NCI-H1417 (cell line): ENCODE measurements at places on chromosomes 3 and 15.

DNA sequence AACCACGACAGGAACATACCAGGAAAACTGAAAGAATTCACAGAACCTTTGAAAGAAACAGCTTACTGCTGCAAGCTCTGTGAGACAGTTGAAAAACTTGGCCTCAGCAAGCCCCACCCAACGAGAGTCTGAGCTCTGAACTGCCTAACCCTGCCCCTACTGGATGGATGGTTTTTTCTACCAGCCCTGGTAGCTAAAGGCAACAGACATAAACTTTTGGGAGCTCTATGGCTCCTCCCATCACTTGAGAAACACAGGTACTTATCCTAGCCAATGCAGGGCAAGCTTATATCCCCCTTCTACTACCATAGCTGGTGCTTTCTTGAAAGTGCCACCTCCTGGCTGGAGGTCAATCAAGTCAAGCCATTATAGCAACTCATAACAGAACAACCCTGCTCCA is 471.8 kb downstream of the GRM7 start:
- no peak for DNase-seq

GRCh38 chr3:108406661-108407206 is 103.7 kb downstream of the MYH15 start:
- DNase-seq: peak; percentile 64

- DNase-seq: no peak
Measured at GRCh38 chr3:16178628-16178988, 4.1 kb downstream of the GALNT15 start.

- peak; percentile 80 for DNase-seq
Measured at GRCh38 chr3:173396191-173397041, 1.1 kb upstream of the NLGN1 start.

DNA sequence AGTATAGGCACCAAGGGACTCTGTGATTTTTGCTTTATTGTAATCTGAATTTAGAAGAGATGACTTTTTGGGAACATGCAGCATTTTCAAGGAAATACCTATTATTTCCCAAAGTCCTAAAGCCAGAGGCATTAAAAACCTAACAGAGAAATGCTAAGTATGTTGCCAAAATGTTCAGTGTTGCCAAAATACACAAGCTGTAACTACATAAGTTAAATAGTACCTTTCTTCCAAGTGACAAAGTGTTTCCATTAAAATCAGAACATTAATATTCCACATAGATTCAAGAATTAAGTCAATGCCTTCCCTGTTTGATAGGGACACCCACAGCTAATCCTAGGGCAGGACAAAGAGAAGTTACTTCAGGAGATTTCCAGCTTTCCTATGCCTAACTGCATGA is 42.0 kb downstream of the MKRN2 start:
- no peak for DNase-seq

- no peak for DNase-seq
Measured at GRCh38 chr15:61668444-61668843, 391.8 kb downstream of the VPS13C start.

- no peak for DNase-seq
Measured at GRCh38 chr15:29302871-29303270, 33.2 kb upstream of the NSMCE3 start.

DNA sequence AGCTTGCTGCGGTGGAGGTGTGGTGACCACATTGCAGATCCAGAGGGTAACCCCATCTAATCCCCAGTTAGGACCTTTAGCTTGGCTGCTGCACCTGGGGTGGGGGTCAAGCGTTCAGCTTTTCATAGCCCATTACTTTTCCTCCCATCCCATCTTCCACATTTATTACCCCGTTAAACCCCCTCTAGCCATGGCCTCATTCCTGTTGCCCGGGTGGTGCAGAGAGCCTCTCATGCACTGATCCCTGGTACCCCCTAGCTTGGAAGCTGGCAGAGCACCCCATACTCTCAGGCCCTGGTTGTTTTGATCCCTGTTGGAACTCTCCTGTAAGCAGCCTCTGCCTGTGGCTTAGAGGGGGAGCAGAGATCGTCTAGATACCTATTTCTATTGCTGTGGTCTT is 20.8 kb downstream of the CDAN1 start:
- no peak for DNase-seq

- DNase-seq: no peak
Measured at GRCh38 chr3:193711523-193711963, 118.5 kb downstream of the OPA1 start.

GRCh38 chr3:154614601-154615000 is 184.6 kb upstream of the GPR149 start:
- DNase-seq: no peak

GRCh38 chr3:48222616-48223513 is at the start of gene CAMP:
Gene CAMP, plus strand, starts transcription at chr3:48223495. Its CDS starts 17 bp downstream, at chr3:48223512.
- DNase-seq: peak; percentile 19

- DNase-seq: no peak
Measured at GRCh38 chr15:76321171-76321570, 9.9 kb upstream of the ETFA start.

GRCh38 chr3:36714343-36715086 is 49.8 kb downstream of the DCLK3 start:
- no peak for DNase-seq

GRCh38 chr3:14398797-14399106 is 3.7 kb upstream of the SLC6A6 start:
- no peak for DNase-seq

- no peak for DNase-seq
Measured at GRCh38 chr3:14183015-14183577, 4.5 kb downstream of the LSM3 start.

DNA sequence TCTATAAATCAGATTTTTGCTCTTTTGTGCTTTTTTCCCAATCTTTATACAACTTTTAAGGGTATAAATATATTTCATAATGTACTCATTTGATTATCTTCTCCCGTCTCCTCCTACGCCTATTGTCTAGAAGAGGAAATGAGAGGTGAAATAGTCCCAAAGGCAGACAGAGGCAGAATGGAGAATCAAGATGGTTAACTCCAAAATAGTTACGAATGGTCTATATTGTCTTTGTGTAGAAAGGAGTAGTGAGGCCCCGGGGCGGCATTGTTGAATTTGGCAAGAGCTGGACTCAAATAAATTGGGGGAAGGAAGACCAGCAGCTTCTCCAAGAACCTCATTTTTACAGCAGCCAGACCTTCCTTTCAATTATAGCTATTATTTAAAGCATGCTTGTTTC is 23.9 kb downstream of the ITPR1 start:
- no peak for DNase-seq

DNA sequence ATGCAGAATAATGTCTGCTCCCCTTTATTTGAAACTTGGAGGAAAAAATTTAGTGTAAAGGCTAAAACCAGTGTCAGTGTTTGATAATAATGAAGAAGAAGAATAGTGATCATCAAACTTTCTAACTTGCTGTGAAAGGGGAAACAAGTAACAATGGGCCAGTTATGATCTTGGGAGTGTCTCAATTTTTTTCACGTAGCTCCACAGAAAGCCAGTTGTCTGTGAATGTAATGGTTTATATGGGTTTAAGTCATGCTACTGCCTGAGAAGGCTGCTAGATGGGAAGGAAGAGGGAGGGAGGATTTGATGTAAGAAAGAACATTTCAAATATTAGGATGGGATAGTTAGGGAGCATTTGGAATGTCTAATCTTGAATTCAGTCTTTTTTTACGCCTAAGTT is 21.1 kb upstream of the SSR3 start:
- no peak for DNase-seq

DNA sequence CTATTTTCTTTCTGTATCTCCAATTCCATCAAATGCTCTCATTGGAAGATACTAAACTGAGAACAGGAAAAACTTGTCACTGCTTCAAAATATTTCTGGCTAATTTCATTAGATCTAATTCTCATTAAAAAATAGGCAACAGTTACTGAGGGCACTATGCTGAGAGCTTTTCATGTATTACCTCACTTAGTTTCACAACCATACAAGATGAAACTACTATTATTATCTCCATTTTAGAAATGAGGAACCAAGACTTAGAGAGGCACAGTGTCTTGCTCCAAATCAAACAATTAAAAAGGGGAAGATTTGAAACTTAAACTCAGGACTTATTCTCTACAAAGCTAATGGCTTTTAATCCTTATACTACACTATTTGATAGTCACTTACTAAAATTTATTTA is 7.2 kb upstream of the OTOL1 start:
- DNase-seq: no peak

DNA sequence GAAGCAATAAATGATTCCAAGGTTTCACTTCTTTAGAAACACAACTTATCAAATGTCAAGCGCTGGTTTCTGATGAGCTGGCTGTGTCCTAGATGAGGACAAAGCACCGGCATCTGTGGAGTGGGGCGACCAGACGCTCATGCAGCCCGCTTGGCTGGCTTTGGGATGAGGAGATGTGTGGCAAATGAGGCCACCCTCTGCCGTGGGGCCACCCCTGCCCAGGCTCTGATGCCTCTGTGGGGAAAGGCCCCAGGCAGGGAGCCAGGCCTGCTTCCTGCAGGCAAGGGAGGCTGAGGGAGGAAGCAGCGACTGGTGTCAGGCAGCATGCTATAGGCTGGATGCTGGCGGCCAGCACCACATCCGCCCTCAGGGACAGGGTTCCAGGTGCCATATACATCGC is 102.9 kb downstream of the HERC2 start:
- no peak for DNase-seq

GRCh38 chr3:171315101-171315500 is 145.1 kb downstream of the TNIK start:
- no peak for DNase-seq

DNA sequence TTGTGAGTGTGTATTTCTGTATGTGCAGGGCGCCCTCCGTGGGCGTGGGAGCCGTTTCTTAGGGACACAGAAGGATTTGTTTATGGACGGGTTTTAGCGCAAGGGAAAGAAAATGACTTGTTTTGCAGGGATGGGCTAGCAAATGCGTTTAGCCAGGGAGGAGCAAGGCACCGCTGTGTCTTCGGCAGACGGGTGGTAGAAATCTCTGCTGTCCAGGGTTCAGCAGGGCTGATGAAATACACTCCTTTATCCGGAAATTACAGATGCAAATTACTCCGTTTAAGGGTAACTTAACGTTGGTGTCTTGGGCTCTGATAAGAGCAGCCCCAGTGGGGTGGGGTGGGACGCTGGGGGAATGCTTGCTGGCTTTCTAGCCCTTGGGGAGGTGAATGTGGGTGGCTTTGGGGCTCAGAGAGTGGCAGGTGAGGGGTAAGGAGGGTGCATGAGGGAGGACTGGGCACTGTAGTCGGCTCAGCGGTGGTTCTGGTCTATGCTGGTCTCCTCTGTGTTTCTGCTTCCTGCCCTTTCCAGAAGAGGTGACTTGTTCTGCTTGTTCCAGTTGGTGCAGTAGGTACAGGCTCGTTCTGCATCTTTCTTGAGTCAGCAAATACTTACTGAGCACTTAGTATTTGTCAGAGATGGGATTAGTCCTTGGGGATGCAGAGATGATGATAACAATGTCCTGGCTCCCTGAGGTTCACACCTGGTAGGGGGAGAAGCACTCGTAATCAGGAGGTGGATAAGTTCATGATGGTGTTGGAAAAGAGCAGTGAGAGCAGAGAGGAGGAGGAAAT is 954 bp downstream of the SV2B start:
- DNase-seq: peak; percentile 43

- DNase-seq: no peak
Measured at GRCh38 chr3:172283841-172284357, 164.4 kb downstream of the GHSR start.

DNA sequence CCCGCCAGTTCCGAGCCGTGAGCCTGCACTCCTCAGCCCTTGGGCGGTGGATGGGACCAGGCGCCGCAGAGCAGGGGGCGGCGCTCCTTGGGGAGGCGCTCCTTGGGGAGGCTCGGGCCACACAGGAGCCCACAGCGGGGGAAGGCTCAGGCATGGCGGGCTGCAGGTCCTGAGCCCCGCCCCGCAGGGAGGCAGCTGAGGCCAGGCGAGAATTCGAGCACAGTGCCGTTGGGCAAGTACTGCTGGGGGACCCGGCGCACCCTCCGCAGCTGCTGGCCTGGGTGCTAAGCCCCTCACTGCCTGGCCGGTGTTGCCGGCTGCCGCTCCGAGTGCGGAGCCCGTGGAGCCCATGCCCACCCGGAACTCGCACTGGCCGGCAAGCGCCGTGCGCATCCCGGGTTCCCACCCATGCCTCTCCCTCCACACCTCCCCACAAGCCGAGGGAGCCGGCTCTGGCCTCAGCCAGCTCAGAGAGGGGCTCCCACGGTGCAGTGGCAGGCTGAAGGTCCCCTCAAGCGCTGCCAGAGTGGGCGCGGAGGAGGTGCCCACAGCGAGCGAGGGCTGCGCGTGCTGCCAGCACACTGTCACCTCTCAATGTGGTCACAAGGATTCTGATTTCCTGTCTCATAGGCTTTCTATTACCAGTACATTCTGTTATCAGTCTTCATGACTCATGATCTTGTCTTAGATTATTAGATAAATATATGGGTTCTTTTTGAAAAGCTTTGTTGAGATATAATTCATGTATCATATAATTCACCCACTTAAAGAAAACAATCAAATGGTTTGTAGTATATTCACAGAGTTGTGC is 44.0 kb upstream of the LRIG1 start:
- DNase-seq: no peak

- peak; percentile 9 for DNase-seq
Measured at GRCh38 chr3:111924283-111924682, 54.5 kb upstream of the ABHD10 start.

DNA sequence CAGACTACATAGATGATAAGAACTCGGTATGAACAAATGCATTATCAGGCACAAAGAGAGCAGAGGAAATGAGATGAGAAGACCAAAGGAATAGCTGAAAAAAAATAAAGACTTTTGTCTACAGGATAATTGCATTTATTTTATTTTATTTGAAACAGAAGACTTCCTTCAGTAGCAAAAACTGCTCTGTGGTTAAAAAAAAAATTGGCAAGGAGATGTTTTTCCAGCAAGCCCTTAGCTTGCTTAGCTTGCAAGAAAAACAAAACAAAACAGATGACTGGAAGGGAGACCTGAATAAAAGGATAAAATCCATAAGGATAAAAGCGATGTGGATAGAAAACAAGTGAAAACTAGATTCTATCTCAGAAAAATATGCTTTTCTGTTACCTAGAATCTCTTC is 9.1 kb upstream of the PPM1L start:
- DNase-seq: no peak

DNA sequence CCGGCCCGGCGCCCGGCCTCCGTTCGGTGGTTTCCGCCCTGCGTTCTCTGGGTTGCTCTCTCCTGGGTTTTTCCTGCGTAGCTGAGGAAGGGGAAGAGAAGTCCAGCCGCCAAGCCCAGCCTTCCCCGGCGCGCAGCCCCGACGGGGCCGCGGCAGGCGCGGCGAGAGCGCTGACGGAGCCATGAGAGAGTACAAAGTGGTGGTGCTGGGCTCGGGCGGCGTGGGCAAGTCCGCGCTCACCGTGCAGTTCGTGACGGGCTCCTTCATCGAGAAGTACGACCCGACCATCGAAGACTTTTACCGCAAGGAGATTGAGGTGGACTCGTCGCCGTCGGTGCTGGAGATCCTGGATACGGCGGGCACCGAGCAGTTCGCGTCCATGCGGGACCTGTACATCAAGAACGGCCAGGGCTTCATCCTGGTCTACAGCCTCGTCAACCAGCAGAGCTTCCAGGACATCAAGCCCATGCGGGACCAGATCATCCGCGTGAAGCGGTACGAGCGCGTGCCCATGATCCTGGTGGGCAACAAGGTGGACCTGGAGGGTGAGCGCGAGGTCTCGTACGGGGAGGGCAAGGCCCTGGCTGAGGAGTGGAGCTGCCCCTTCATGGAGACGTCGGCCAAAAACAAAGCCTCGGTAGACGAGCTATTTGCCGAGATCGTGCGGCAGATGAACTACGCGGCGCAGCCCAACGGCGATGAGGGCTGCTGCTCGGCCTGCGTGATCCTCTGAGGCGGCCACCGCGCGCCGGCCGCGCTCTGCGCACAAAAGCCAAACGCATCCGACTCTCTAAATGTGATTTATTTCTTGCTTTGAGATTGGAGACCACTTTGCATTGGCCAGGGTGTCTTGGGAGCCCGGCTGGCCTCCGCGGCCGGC is 727 bp downstream of the RAP2B start:
- DNase-seq: no peak
